HepG2 (cell line): ENCODE measurements at places on chromosomes 4 and X. TPM values are rescaled to one million over a fixed set of nuclear protein-coding genes. Genes with fewer than 3 reads are reported as not detected.

GRCh38 chr4:138772366-138772765 is 243.2 kb upstream of the NOCT start:
- no peak for DNase-seq

GRCh38 chr4:189940178-189941004 is at the start of gene FRG1:
Gene FRG1, plus strand, starts transcription at chr4:189940872. Its CDS starts 138 bp downstream, at chr4:189941010.
- peak; percentile 88 for DNase-seq

- DNase-seq = no peak
These were observed 213.3 kb downstream of the GBA3 start for GRCh38 chr4:22906045-22906444.

- DNase-seq = no peak
These were observed 91.9 kb downstream of the EGF start for GRCh38 chr4:110004556-110004955.

DNA sequence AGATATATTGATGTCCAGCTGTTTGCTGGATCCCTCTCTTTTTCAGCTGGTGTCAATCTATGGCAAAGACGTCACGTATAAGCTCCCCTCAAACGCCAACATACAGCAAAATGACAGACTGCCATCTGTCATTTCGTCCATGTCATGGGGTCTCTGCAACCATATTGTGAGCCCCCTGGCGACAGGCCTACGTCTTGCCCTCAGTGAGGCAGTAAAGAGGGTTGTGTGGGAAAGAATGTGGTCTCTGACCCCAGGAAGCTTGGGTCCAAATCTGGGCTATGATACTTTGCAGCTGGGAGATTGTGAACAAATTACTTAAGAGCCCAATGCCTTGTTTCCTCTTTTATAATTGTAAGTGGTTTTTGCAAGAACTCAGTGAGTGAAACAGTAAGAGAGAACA is 7.4 kb downstream of the SUPT20HL2 start:
- DNase-seq = peak; percentile 21

GRCh38 chr4:169064296-169064695 is 54.2 kb upstream of the CBR4 start:
- DNase-seq = no peak

DNA sequence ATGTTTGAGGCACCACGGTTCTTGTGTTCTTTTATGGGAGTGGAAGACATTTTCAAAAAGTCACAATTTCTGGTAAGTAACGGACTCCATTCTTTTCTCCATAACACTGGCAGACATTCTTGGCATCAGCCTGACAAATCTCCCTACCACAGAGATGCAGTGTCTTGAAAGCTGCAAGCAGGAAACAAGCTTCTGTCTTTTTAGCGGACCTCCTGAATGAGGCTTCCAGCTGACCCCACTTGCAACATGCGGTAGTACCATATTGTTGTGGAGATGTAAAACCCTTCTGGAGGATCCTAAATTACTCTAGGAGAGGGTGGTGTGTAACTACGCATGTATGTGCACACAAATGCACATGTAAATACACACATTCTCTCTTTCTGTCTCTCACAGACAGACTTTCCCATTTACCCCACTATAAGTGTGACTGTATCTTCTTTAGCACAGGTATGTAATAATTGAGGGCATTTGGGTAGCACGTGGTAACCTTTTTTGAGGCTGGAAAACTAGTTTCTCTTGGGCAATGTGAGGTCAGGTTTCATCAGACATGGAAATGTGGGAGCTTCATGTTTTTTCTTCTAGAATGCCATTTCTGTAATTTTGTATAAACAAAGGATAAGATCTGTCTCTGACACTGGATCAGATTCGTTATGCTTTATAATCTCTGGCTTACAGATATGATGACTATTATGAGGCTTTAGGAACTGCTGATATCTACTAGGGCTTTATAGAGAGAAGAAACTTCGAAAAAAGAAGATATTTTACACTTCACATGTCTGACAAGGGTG is 130.1 kb downstream of the MGST2 start:
- no peak for DNase-seq

- DNase-seq = no peak
These were observed 150.6 kb downstream of the RASL11B start for GRCh38 chr4:53012738-53013137.

DNA sequence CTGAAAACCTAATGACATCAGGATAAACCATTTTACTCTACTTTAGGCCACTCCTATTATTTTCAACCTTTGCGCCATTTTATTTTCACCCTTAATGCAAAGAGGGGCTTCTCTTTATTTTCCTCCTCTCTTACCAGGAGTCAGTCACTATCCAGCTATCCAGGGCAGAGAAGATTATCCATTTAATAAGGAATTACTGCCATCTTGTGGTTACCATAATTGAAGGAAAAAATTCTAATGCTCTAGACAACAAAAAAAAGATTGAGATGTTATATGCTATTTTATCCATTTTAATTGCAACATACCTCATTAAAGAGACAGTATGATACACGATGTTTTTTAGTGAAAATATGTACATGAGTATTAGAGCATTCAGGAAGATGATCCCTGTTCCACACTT is 514.5 kb upstream of the FAM241A start:
- peak; percentile 7 for DNase-seq

GRCh38 chrX:145825896-145826295 is 8.3 kb downstream of the SLITRK2 start:
- DNase-seq = no peak

DNA sequence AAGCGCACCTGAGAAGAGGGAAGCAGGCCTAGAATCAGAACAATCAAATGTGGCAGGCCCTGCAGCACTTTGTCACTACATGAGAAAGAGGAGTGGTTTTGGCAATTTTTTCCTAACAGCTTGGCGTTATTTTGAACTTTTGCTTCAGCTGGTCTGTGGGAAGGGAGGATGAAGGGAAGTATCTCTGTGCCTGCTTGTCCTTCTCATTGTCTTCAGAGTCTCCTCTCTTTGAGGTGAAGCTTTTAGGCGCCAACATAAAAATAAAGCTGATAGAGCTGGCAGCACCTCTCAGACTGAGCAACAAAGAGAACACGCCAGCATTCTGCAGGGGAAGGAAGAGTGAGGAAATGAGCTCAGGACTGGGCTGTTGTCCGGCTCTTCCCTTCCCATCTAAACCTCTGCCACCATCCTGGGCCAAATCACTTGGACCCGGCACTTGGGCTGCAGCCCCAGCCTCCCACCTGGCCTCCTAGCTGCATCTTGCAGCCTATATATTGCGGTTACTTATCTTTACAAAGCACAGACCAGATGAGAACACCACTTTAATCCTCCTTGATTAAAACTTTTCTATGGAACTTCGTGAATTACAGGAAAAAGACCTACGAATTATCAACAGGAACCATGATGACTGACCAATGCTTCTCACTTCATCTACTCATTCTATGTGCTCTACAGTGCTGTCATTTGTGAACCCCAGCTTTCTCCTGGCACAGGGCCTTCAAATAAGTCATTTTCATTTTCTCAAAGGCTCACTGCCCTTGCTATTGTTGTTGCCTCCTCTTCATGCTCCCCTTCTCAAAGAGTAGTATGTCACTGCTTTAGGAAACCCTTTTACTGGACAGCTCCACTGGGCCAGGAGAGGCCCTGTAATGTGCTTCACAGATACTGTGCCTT is 476.4 kb upstream of the HS3ST1 start:
- DNase-seq = no peak

DNA sequence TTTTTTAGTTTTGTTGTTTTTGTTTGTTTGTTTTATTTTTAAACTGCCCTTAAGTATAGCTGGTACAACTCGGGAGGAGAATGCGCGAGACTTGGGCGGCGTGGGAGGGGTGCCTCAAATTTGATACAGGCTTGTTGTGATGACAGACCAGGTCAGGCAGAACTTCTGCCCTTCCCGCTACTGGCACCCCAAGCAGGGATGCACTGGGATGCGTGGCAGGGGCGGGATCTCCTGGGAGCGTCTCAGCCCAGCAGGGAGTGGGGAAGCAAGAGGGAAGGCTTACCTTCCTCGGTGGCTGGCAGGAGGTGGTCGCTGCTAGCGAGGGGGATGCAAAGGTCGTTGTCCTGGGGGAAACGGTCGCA is 851 bp downstream of the SFRP2 start:
- no peak for DNase-seq

DNA sequence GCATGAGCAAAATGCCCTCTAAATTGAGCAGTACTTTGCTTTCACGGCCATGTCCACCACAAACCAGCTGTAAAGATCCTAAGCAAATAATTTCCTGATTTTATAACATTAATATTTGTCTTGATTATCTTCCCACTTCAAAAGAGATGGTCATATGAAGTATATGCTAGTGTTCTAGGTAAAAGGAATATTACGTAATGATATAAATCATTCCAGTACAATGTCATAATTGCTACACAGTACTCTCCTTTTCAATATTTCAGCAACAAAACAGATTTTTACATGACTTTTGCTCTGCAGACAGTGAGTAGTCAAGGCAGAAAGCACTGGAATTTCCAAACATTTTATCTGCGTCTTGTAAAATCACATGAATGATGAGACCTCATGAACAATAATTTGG is 572.8 kb upstream of the FRG1 start:
- DNase-seq = no peak

Gene ZIC3
- total RNA-seq = not detected in 2 replicates

Gene ARHGEF6
- not detected in 2 replicates for total RNA-seq

Gene FAT4
- 0.27 TPM in 2 replicates for total RNA-seq

Gene TSPAN5
- total RNA-seq = 0.18 and 0.20 TPM in 2 replicates

Gene SPANXN3
- total RNA-seq = not detected in 2 replicates

Gene TLR1
- total RNA-seq = 0.11 TPM in 1 of 2 replicates, not detected in the other

Gene VCX3B
- total RNA-seq = not detected in 2 replicates

Gene CFP
- not detected in 2 replicates for total RNA-seq

Gene FGF5
- not detected in 2 replicates for total RNA-seq
